ENCODE measurements at places on chromosomes 1 and 21.

GRCh38 chr1:205669341-205670149 is 10.8 kb downstream of the SLC45A3 start:
- no peak for DNase-seq

DNA sequence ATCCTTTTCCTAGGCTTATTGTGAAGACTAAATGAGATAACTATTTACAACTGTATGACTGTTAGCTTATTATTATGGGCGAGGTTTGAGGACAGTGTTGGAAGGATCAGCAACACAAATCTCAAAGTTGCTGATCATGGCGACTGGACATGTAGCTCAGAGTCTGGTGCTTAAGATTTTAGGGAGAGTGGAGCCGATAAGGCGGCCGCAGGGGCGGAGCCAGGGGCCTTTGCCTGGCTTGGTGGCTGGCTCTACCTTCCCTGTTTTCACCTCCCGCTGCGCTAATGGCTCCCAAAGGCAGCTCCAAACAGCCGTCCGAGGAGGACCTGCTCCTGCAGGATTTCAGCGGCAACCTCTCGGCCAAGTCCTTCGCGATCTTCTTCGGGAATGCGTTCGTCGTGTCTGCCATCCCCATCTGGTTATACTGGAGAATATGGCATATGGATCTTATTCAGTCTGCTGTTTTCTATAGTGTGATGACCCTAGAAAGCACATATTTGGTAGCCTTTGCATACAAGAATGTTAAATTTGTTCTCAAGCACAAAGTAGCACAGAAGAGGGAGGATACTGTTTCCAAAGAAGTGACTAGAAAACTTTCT is 45.5 kb downstream of the GIPC2 start:
- DNase-seq = no peak

GRCh38 chr1:228463559-228464455 is 23.4 kb upstream of the RNF187 start:
- DNase-seq = no peak

- no peak for DNase-seq
Measured at GRCh38 chr1:219476716-219477115, 136.2 kb downstream of the ZC3H11B start.

- DNase-seq = no peak
Measured at GRCh38 chr21:26055841-26056264, 114.7 kb downstream of the APP start.

GRCh38 chr1:30492451-30492850 is 230.9 kb downstream of the MATN1 start:
- DNase-seq = no peak

DNA sequence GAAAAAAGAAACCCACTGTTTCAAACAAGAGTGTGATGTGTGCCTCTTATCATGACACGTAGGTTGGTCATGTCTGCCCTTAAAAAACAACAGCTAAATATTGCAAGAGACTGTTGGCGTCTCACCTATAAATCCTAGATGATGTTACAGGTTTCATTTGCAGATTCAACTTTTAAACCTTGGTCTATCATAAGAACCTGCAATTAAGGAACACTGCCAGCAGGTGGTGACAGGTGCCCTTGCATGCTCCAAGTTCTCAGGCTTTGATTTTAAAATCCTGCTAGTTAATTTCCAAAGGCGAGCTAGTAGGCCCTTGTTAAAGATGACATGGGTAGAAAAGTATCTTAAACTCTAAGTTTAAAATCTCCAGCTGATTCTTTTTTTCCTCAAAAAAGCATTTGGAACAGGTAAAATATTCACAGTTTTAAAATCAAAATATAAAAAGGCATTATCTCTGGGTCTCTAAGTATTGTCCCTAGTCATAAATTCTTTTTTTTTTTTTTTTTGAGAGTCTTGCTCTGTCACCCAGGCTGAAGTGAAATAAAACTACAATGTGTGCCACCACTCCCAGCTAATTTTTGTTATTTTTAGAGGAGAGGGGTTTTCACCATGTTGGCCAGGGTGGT is 39.1 kb downstream of the CLSTN1 start:
- peak; percentile 18 for DNase-seq

DNA sequence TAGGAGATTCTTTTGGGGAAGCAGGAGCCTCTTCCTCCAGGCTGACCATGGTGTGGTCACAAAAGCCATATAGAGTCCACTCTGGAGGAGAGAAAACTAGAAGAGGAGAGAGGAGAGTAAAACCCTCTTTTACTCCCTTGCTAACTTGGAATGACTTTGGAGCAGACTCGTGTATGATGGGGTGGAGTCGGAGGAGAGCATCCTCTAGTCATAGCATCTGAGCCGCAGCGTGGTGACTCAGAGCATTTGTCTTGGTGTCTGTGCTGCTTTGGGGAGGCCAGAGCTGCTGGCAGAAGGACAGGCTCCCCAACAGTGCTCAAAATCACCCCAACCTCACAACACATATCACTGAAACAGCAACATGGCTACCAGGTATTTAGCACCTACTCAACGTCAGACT is 11.1 kb downstream of the HTR6 start:
- no peak for DNase-seq

DNA sequence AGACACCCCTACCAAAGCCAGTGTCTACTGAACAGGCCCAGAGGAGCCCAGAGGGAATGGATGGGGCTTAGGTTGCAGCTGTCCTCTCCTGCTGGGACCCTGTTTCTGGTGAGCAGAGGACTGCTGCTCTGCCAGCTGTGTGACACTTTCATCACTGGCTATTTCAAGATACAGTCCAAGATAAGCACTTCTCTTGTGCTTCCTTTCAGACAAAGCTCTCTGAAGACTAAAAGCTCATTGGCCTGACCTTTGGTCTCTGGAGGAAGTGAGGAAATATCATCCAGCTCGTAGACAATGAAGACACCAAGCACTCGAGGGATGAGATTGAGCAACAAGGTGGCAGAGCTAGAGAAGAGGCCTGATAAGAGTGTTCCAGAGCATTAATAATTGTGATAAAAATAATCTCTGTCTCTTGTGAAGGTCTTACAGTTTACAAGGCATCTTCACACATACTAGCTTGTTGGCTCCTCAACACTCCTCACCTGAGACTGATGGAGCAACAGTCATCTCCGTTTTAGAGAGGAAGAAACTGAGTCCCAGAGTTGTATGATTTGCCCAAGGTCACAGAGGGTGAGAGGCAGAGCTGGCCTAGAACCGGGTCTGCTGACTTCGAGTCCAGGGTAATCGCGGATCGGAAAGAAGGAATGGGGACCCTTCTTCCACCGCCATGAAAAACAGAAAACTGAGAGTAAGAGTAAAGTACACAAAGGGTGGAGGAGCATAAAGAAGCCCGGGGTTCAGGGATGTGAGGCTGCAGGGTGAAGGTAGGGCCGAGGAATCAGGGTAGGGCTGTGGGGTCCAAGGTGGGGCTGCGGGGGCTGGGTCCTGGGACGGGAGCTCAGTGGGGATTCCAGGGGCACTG is 666 bp downstream of the PAFAH2 start:
- DNase-seq = no peak

DNA sequence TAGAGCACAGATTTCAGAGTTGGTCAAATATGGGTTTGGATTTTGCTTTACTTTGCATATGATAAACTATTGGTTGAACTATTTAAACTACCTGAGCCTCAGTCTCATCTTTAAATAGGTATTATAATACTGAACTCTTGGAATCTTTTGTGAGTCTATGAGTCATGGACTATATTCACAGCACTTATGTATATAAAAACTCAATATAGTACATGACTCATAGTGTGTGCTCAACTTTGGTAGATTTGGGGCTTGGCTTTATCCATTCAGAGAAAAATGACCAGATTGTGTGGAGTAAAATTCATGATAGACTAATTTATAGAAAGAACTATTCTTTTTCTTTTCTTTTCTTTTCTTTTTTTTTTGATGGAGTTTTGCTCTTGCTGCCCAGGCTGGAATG is 28.7 kb downstream of the FCRL3 start:
- no peak for DNase-seq

DNA sequence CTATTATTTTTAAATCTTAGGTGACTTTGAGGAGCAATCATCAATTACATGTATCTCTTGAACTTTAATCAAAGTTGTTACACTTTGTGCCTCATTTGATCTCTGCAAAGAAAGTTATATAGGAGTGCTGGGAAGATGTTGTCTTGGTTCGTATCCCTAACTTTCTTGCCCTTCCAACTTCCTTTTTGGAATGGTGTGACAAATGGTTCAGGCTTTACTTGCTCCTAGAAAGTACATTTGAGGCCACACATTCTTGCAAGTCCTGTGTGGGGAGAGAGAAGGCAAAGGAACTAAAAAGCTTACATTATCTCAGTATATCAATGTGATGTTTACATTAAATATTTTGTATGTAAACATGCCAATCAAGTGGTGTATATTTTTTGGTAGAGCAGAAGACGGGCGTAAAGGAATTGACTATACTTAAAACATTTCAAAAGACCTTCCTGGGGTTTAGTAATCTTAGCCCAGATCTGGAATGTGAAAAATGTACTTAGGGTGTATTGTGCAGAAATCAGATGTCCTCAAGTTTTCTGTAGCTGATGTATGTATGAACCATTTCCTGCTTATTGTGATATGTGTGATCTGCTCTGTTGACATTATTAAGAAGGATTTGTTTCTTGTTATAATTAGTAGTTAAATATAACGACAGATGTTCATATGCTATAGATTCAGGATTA is 59.2 kb downstream of the USP25 start:
- DNase-seq = no peak

- no peak for DNase-seq
Measured at GRCh38 chr1:185311589-185312225, 5.3 kb downstream of the IVNS1ABP start.

GRCh38 chr1:180309338-180309737 is 79.3 kb downstream of the LHX4 start:
- DNase-seq = no peak

GRCh38 chr1:169087876-169088275 is 18.6 kb upstream of the ATP1B1 start:
- DNase-seq = no peak

DNA sequence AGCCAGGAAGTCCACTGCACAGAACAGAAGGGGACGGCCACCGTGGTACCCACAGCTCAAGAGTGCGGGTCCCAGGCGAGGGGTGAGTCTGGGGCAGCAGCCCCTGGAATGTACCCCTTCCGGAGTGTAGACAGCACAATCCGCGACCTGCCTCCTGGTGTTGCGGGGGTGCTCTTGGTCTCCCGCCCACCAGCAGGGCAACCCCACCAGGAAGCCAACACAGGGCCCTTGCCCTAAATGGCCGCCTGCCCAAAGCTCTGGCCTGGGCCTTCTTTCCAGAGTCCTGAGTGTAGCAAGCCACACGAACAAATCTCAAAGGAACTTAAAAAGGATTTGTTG is 1.1 kb upstream of the SLC19A1 start:
- DNase-seq = no peak

GRCh38 chr21:43603233-43603626 is 56.1 kb downstream of the HSF2BP start:
- DNase-seq = no peak

DNA sequence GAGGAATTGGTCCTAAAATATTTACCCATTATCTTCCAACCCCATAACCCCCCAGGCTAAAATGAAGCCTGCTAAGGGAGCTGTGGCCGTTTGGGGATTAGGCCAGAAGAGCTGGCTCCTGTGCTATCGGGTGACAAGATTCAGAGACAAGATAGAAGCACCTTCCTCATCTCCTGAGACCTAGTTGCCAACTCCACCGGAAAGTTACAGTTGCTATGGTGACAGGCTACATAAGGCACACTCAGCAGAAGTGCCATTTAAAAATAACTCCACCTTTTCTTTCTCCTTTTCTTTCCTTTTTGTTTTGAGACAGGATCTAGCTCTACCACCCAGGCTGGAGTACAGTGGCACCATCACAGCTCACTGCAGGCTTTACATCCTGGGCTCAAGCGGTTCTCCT is 43.6 kb upstream of the ROR1 start:
- no peak for DNase-seq

GRCh38 chr21:35197191-35197590 is 148.1 kb upstream of the RUNX1 start:
- DNase-seq = no peak

- no peak for DNase-seq
Measured at GRCh38 chr1:91753878-91754277, 132.1 kb downstream of the TGFBR3 start.

GRCh38 chr1:39269791-39270342 is 65.4 kb downstream of the MACF1 start:
- DNase-seq = no peak

DNA sequence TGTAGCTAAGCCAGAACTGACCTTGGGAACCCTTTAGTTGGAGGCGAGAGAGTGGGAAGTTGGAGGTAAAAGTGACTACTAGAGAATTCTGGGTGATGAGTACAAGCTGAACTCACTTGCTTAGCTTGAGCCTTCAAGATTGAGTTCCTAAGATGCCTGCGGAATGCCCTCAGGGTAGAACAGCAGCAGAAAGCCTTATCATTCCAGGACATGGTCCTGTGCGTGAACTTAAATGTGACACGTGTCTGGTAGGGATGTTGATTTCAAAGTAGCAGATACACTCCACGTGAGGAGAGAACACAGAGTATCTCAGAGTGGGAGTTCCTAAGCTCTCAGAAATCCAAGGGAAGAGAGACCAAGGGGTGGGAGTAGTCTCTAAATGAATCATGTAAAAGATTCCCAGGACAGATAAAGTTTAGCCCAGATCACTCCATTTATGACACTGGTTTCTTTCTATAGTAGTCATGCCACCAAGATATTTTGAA is 60.1 kb downstream of the KCNK1 start:
- no peak for DNase-seq

DNA sequence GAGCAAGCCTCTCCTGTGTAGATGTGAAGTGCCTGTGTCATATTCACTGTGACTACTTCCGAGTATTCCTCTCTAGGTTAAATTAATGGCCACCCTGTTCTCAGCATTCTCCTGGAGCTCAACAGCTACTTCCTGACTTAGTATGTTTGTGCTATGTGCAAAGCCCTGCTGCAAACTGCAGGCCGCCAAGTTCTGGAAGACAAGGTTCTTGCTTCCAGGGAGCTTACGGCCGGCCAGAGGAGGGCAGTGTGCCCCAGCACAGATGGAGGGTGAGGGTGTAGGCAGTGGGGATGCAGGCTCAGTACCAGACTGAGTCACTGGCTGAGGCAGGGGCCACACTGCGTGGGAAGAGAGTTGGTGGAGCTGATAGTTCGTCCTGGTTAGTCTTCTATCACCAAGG is 43.2 kb downstream of the ELK4 start:
- no peak for DNase-seq

- DNase-seq = no peak
Measured at GRCh38 chr1:112862753-112863426, 93.1 kb downstream of the SLC16A1 start.

- DNase-seq = no peak
Measured at GRCh38 chr1:7967196-7967595, 5.7 kb downstream of the PARK7 start.

- DNase-seq = no peak
Measured at GRCh38 chr1:189323091-189323490, 1154.6 kb downstream of the BRINP3 start.
